ENCODE measurements at places on chromosomes 6 and 20. TPM values are rescaled to one million over a fixed set of nuclear protein-coding genes. Genes with fewer than 3 reads are reported as not detected.

DNA sequence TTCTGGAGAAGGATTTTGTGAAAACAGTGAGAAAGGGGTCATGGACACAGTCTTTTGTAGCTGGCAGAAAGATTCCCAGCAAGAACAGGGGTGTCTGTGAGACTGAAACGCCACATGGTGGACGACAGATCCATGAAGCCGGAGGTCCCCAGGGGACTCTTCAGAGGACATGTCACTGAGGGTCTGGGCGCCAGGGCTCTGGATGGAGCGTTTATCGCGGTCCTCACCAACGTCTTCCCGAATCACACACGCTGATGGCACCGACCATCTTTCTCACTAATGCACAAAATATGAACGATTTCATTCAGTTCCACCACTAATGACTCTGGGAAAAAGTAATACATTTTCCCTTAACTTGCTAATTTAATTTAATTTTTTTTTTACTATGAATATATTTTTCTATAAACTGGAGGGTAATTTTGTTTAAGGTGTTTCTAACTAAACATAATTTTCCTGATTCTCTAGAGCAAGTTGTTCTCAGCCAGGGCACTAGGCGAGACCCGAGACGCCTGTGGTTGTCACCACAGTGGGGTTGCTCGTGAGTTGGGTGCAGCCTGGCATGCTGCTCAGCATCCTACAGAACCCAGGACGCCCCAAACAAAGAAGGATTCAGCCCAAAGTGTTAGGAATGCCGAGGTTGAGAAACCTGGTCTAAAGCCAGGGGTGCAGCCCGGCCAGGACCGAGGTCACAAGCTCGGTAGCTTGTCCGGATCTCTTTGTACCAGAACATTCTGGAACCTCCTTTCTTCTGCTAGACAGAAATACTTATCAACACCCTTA lies 306.2 kb downstream of the TAF4 start:
- DNase-seq = no peak

DNA sequence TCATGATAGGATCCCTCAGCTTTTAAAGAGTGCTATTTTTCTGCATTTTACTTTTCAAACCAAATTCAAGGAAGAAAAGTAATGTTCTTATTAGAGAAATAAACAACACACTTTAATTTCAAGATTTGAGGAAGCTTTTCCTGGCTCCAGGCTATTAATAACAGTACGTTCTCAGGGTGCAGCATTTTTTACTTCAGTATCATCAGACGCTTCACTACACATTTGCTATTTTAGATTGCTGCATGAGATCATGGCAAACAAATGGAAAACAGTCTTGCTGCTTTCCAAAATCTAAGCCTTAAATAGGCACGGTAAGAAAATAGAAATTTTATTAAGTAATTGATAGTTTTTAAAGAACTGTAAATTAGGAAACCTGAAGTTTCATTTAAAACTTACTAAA lies 253.6 kb upstream of the EXOC2 start:
- no peak for DNase-seq

- DNase-seq = no peak
Measured at GRCh38 chr6:33860706-33861474, 57.1 kb upstream of the MLN start.

- DNase-seq = no peak
Measured at GRCh38 chr6:56668158-56668557, 25.5 kb upstream of the DST start.

- no peak for DNase-seq
Measured at GRCh38 chr6:150184850-150185731, 42.2 kb downstream of the PPP1R14C start.

- DNase-seq = no peak
Measured at GRCh38 chr20:57281900-57282299, 15.5 kb upstream of the BMP7 start.

GRCh38 chr20:25306991-25307903 lies 59.4 kb downstream of the PYGB start:
- DNase-seq = no peak

DNA sequence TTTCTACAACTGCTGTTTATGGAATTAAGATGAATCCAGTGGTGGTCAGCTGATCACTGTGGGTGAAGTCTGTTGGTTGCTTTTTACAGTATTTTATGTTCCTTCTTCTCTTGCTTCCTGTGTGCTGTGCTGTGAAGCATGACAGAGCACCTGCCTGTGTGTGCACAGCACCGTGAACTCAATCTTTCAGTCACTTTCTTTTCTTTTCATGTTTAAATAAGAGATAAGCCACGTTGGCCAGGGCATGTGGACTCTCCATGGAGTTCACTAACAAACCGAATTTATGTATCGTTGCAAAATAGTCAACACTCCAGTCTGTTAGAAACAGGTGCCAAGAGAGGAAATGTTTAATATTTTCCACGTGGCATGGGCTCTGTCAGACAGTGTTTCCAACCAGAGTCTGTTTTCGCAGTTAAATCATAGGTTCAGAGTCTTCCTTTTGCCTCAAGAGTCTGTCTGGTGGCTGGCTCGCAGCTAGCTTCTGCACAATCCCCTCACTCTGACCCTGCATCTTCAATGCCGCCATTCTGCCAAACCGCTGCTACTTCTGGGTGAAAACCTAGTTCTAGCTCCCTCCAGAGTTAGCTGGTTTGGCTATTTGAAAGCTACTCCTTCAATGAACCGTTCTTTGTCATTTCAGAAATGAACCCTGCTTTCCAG lies 73.2 kb downstream of the QRSL1 start:
- DNase-seq = no peak

DNA sequence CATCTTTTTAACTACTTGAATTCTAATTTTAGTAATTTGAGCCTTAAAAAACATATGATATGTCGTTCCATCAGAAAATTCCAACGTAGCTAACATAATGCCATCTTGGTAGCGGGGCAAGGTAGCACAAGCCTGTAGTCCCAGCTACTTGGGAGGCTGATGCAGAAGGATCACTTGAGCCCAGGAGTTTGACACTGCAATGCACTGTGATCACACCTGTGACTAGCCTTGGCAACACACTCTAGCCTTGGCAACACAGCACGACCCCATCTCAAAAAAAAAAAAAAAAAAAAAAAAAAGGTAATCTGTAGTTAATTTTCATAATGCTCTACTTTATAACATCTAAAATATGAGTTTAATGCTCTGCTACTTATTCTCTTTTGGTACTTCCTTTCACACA lies 6.7 kb downstream of the BCLAF1 start:
- DNase-seq = no peak

DNA sequence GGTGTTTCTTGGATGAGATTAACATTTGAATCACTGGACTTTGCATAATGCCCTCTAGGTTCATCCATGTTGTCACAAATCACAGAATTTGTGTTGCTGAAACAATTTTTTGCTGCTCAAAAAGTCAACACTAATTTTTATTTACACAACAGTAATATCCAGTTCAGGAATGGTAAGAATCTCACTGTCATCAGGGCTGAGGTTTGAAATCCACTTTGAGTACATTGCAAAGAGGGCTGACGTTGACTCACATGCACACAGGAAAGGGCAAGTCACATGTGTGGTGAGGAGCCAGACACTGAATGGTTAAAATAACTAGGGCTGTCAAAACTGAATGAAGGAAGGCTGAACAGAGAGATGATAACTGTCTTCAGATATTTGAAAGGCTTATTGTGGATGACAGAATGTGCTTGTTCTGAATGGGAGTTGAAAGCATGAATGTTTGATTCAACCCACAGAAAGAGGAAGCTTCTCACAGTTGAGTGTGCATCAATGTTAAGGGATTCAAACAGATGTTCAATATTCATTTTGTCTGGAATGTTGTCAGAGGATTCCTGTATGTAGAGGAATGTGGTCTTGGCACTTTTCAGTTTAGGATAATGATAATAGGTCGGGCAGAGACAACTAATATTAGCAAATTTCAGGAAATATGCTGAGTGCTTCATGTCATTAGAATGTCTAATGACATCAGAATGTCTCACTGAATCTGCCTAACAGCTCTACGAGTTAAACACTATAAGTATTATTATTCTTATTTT lies 3.6 kb upstream of the ADGRG6 start:
- DNase-seq = peak; percentile 57

Gene SLC26A8
- total RNA-seq = not detected

Gene C20orf141
- not detected for total RNA-seq

Gene ENPP3
- total RNA-seq = not detected

Gene FOXA2
- 0.33 TPM for total RNA-seq

Gene SLC17A2
- total RNA-seq = not detected

Measured in Daoy (cell line).